ENCODE measurements at places on chromosomes 2 and 18.

DNA sequence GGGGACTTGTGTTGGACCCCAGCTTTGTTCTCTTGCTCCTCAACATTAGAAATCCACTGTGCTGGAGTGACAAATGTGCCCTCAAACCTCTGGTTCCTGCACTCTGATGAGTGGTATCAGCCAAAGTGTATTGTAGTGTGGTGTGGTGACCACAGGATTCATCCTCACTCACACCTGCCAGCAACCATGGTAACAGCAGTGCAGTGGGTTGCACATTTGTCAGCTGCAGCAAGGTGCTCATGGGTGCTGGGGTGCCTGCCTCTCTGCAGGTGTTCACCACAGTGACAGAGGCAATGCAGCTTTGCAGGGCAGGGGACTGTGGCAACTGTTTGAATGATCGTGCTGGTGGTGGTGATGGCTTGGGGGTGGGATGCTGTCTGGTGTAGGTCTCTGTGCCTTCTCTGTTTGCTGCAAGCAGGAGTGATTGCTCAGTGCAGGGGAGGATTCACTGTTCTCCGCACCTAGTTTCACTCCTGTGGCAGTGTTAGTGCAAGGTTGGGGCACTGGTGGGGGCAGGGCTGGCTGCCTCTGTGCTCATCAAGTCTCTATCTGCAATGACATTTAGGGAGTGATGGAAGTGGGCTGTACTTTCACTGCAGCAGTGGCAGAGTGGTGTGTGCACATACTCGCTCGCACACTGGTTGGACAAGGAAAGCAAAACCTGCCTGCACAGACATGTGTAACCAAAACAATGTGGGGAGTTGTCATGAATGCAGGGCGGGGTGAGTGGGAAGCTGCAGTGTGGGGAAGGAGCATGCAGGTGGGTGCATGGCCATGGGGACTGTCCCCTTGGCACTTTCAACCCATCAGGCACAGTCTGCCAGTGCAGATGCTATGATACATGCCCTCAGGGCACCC lies 301.1 kb downstream of the PIK3C3 start:
- no peak for DNase-seq

DNA sequence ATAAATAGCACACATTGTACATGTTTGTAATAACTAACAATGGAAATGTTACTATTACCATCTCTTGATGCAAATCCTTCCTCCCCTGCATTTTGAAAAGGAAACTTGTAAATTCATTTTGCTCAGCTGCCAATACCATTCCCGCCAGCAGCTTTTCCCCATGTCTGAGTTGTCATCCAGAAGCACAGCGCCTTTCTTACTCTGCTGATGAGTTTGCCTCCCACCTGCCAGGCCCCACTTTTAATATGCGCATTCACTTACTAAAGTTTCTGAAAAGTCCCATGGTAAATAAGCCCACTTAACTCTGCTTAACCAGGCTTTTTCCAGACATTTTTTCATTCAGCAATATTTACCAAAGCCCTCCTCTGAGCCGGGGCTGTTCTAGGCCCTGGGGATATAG lies 3.9 kb downstream of the CHST10 start:
- DNase-seq = no peak

DNA sequence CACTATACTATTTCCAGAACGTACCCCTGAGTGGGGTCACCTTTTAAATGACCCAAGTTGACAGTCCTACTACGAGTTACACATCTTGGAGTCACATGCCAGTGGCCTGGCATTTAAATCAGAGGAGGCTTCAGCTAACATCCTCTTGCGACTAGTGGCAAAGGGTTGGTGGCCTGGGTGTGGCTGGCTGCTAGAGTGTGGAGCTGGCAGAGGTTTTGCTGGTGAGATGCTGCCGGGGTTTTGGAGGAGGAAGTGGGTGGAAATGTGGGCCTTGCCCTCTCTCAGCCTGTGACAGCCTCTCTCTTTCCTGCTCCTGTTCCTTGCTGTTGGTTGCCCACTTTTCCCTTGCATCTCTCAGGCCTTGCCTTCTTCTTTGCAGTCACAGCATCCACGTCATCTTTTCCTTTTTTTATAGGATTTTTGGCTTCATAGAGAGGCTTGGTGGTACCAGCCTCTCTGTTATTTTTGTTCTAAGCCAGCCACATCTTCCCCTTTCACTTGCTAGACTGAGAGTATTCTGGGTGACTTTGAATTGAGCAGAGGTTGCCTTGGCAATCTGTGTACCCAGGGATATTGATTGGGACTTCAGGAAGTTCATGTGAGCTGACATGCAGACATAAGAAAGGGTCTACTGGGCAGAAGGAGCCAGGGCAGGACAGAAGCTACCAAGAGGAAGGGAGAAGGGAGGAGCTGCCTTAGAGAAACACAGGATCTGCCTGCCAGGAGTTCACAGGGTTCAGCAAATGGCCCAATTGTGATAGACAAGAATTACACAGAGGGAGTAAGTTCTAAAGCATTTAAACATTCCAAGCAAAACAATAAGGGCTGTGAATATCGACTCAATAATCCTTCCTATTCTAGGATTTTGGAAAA lies 55.4 kb downstream of the CDC42EP3 start:
- DNase-seq = peak; percentile 51

DNA sequence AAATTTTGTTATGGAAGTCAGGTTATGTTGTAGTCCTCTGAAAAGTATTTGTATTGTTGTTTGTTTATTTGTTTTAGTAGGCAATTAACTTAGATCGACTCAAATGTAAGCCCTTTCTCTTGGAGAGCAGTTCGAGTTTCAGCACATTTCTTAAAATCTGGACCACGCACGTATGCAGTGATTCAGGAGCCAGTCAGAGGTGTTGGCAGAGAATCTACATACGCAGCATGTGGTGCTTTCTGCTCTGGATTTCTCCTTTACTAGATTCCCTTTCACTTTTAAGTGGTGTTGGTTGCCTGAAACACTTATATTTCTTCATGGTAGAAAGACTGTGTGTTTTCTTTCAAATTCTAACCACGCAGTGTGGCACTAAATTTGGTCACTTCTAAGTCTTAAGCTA lies 773.9 kb upstream of the LRATD1 start:
- DNase-seq = no peak

DNA sequence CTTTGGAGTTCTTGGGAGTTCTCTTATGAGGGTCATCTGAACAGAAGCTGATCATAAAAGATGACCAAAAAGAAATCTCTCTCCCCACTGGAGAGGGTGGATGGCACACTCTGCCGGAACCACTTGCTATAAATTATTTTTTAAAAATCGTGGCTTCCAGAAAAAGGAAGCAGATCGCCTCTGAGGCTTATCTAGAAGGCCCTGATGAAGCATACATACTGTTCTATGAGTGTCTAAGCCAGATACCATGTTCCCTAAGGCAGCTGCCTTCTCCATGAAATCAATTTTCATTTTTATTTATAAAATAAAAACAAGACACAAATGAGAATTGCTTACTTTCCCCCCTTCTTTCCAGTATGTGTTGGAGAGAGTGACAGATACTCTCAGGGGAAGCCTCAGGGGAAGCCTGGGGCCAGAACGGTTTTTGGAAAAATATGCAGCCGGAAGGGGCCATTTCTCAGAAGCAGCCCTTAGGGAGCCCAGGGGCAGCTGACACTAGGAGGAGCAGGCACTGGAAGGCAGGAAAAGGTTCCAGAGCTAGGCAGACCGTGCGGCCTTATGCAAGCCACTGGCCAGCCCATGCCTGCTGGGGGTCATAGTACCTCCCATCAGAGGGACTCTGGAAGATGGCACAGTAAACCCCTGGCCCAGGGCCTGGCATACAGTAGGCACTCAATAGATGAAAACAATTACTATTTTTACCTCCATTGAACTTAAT lies 130.6 kb downstream of the CABLES1 start:
- DNase-seq = no peak

GRCh38 chr2:191114403-191114886 lies 36.3 kb downstream of the STAT4 start:
- peak; percentile 28 for DNase-seq

DNA sequence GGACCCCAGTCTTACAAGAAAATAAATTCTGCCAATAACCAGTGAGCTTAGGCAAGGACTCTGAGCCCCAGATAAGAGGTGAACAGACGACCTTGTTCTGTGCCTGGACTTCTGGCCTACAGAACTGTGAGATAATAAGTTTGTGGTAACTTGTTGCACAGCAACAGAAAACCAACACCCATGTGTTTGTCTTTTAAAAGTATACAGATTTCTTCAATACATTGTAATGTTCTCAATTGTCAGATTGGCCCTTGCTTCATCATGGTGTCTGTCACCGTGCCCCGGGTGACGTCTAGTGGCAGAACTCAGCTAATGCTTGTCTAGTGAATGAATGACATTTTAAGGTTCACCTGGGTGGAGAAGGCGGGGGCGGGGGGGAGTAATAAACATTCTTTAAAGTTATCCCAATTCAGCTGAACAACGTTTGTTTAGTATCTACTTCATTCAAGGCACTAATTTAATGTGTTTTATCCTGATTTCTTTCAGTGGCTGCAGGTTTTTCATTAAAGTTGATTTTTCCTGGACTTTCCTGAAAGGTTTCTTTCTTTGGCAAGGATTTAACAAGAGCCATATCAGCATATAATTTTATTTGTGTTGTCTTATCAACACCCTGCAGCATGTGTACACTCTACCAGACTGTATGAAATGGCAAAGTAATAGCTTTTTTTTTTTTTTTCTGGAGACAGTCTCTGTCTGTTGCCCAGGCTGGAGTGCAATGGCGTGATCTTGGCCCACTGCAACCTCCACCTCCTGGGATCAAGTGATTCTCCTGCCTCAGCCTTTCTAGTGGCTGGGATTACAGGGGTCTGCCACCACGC lies 123.8 kb upstream of the DLX2 start:
- DNase-seq = peak; percentile 26

DNA sequence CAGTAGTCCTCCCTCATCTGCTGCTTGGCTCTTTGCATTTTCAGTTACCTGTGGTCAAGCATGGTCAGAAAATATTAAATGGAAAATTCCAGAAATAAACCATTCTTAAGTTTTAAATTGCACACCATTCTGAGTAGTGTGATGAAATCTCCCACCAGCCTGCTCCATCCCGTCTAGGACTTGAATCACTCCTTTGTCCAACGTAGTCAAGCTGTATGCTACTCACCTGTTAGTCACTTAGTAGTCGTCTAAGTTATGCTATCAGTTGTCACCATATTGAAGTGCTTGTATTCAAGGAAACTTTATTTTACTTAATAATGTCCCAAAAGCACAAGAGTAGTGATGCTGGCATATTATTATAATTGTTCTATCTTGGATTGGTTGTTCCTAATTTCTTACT lies 172.5 kb downstream of the FIGN start:
- no peak for DNase-seq

DNA sequence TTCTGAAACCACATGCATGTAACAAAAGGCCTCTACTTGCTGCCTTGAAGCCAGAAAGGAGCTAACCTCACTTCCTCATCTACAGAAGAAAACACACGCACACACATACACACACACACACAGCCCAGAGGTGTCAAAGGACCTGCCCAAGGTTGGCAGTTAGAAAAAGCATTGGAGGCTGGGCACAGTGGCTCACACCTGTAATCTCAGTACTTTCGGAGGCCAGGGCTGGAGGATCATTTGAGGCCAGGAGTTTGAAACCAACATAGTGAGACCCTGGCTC lies 125.9 kb upstream of the RNF152 start:
- no peak for DNase-seq

GRCh38 chr2:188434018-188434417 lies 142.3 kb downstream of the GULP1 start:
- no peak for DNase-seq

DNA sequence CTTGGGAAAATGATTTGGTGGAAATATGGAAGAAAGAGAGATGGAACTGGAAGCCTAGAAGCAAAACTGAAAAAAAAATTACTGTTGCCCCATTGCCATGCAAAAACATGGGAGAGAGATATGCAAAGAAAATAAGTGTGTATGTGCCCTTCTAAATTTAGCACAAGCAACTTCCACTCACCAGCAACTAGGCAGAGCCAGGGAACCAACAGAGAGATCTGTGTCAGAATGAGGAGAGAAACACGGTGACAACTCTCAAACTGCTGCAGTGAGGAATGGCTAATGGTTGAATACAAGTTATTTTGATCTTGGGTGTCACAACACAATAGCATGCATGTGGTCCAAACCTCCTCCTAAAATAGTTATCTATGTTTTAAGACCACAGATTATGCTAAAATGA lies 10.9 kb downstream of the DSC2 start:
- DNase-seq = no peak

- no peak for DNase-seq
Observed at GRCh38 chr2:170878066-170878465, 51.0 kb upstream of the GORASP2 start.

- peak; percentile 81 for DNase-seq
Observed at GRCh38 chr2:60552078-60552850, 1.2 kb downstream of the BCL11A start.

GRCh38 chr2:130890941-130891669 lies 54.4 kb downstream of the ARHGEF4 start:
- no peak for DNase-seq

- DNase-seq = no peak
Observed at GRCh38 chr2:144606466-144607095, 86.7 kb upstream of the ZEB2 start.

DNA sequence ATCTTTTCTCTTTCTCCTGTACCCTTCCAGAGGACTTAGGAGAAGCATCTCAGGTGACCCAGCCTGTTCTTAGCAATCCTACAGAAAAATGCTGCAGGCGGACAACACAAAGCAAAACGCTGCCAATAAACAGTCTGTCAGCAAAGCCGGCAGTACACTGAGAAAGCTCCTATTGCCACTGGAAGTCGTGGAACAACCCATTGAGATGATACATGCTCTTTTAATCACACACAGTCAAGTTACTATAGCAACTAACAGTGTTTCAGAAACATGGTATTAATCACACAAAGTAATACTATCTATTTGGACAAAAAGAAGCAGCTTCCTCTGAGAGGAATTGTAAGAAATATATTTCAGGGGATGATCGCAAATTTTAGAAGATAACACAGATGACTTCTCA lies 10.5 kb downstream of the CTLA4 start:
- DNase-seq = no peak

DNA sequence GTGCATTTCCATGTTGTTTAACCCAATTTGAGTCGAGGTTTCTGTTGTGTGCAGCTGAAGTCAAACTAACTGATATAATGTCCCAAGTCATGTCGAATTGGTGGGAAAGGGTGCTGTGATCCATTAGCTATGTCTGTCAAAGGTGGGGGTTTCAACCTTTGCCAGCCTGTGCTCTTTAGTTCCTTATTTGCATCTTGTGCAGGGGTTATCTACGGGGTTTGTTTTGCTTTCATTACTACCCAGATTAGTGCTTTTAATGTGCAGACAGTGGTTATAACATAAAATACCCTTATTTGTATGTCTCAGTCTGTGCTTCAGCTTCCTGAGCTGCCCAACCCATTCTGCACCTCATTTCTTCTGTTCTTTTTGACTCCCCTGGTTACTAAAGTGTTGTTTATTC lies 271.9 kb upstream of the CXCR4 start:
- no peak for DNase-seq

DNA sequence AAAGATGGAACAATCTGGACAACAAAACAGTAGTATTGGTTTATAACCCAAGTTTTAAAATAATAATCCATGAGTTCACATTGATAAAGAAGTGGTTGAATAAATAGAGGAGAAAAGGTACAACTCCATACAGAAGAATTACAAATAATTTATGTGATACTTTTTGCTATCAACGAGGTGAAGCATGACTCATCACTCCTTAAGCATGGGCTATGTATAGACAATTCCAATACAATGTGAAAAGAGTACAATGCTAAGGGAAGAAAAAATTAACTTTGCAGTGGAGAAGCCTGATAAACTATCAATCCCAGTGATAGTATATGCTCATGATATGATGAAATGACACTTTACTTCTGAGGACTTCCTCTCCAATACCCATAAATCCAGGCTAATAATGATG lies 312.9 kb downstream of the GULP1 start:
- no peak for DNase-seq

- DNase-seq = peak; percentile 91
Observed at GRCh38 chr2:205680067-205680466, 2.2 kb upstream of the NRP2 start.

- no peak for DNase-seq
Observed at GRCh38 chr2:103003750-103004260, 242.0 kb downstream of the TMEM182 start.

Measured in NB4 (cell line).